ENCODE measurements at places on chromosomes 3 and 15.

DNA sequence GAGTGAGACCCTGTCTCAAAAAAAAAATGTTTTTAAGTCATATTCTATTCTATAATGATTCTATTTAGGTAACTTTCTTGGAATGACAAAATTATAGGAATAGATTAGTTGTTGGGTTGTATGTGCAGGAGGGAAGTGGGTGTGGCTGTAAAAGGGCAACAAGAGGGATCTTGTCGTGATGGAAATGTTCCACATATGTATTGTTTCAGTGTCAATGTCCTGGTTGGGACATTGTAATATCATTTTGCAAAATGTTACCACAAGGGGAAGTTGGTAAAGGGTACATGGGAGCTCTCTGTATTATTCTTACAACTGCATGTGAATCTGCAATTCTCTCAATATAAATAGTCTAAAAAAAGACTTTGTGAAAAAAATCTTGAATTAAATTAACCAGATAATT, 14.3 kb upstream of the ABHD5 start:
- no peak for DNase-seq

- DNase-seq: peak; percentile 14
Observed at GRCh38 chr3:14784087-14784681, 34.6 kb upstream of the FGD5 start.

DNA sequence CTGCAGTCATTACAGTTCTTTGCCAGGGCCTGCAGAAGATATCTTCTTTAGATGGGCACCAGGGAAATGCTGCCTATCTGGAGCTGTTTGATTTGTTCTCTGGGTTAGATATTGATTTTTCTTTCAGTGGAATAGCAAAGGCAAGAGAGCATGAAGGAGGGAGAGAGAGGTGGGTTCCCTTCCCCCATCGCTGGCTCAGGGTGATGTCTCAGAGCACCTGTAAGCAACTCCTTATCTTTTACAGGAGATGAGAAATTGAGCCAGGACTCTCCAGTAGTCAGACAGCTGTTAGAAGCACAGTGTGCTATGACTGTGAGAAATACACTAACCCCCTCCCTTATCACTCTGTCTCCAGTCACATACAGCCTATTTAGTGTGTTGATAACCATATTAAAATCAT, 89.3 kb upstream of the SLC24A5 start:
- DNase-seq: no peak

- DNase-seq: no peak
Observed at GRCh38 chr15:63495343-63495742, 9.1 kb upstream of the USP3 start.

GRCh38 chr15:69941706-69942495, 155.8 kb downstream of the TLE3 start:
- DNase-seq: no peak

DNA sequence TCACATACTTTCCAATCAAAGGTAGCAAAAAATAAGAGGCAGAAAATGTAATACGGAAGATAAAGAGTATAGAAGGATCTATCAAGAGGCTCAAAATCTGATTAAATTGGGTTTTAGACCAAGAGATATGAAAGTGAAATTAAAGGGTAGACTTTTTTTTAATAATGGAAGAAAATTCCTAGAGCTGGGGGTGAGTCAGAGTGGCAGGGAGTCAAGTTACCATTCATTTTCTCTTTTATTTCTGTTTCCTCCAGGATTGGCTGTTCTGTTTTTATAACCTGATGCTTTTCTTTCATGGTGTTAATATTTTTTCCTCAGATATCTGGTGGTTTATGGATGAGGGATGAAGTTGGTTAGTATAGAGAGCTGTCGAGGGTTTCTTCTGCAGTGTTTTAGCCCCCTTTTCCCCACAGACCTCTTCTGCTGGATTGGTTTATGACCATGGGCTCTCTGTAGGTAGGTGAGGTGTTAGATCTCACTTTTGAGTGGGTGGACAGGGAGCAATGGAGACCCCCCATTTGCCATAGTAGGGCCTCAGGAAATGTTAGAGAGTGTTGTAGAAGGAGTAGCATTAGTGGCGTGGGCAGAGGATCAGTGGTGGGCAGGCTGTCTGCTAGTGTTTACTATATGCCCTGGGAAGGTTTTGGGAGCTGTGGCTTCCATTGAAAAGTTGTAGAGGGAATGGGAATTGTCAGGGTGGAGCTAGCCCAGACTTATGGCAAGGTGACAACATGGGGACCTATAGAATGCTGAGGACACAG, 201.6 kb upstream of the GOLGA6L4 start:
- DNase-seq: no peak
